K562 (cell line): ENCODE measurements at places on chromosomes 12 and 14.

DNA sequence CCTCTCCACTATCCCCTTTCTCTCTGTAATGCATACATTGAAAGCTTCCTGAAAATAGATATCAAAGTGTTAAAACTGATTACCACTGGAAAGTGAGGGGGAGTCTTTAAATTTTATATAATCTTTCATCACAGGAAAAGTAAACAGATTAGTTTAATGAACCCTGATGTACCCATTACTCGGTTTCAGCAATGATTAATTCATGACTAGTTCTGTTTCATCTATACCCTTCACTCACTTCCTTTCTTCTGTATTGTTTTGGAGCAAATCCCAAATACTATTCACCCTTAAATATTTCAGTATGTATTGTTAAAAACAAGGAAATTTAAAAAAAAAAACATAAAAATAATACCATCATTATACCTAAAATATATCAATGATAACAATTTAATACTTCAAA lies 67.3 kb upstream of the TMCC3 start:
- DNase-seq = no peak
- peaks cover 13% of the 10 kb centered on the region for H3K27me3 ChIP-seq
- H3K27ac ChIP-seq = no peak overlapping the region

DNA sequence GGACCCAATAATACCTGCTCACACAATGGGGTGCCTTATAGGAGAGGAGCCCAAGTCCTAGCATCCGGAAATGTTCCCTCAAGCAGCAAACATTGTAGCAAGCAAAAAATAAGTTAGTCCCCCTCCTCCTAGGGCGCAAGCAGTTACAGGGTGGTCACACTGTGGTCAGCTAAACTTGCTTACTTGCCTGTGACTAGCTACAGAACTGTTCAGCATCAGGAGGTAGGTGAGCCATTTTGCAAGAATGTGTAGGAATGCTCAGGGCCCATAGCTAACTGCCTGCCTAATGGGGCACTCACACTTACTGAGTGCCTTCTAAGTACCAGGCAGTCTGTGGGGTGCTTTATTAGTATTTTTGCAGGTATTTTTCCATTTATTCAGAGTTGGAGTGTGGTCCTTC lies 154.6 kb upstream of the GRIN2B start:
- no peaks in the 10 kb centered on the region for H3K36me3 ChIP-seq
- DNase-seq = no peak
- no peaks in the 10 kb centered on the region for H3K27me3 ChIP-seq
- H3K4me1 ChIP-seq = no peaks in the 10 kb centered on the region
- no peak overlapping the region for H3K27ac ChIP-seq

DNA sequence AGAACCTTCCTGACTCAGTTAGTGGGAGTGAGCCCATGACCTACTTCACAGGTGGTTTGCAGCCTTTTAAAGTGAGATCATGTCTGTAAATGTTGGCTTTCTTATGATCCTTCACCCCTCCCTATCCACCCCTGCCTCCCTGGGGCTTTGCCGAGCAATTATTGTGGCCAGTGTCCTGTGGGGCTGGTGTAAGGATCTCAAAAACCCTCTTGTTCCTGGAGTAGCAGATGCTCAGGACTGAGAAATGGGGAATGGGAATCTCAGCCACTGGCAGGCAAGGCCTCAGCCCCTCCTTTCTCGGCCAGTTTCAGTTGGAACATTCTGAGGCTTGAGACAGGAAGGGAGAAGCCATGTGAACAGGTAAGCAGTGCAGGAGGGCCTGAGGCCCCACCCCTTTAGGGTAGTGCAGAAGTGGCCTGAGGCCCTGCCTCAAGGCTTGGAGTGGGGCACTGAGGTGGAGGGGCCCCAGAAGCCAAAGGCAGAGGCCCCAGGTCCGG lies 53.8 kb downstream of the PLEKHG3 start:
- peaks cover 8% of the 10 kb centered on the region; the same call in 2 of the 3 replicates for H3K27me3 ChIP-seq
- no peak overlapping the region for H3K27ac ChIP-seq
- no peaks in the 10 kb centered on the region for H3K36me3 ChIP-seq
- DNase-seq = no peak
- H3K4me3 ChIP-seq = no peak overlapping the region

GRCh38 chr14:93951635-93952540 lies 24.5 kb downstream of the ASB2 start:
- no peak overlapping the region for H3K4me3 ChIP-seq
- H3K4me1 ChIP-seq = no peaks in the 10 kb centered on the region
- no peak for DNase-seq
- no peak overlapping the region for H3K27ac ChIP-seq
- H3K27me3 ChIP-seq = peaks cover 2% of the 10 kb centered on the region; the same call in 1 of the 3 replicates
- H3K36me3 ChIP-seq = no peaks in the 10 kb centered on the region

DNA sequence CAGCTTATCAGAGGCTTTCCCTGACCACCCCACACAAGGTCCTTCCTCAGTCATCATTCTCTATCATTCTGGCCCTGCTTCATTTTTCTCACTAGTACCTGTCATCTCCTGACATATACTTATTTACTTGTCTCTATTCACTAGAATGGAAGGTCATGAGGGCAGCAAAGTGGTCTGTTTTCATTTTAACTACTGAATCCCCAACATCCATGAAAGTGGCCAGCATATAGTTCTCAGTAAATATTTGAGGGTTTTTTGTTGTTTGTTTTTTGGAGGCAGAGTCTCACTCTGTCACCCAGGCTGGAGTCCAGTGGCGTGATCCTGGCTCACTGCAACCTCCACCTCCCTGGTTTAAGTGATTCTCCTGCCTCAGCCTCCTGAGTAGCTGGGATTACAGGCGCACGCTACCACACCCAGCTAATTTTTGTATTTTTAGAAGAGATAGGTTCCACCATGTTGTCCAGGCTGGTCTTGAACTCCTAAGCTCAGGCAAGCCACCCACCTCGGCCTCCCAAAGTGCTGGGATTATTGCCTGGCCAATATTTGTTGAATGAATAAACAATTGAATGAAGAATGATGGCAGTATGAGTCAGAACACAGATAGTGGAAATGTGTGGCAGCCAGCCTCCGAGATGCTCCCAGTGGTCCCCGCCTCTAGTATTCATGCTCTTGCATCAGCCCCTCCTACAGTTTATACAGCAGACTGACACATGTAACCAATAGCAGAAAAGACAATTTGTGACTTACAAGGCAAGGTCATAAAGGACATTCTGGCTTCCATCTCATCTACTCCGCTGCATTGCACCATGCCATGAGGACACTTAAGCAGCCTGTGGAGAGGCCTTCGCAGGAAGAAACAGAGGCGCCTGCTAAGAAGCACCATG lies 7.0 kb upstream of the ANO6 start:
- no peaks in the 10 kb centered on the region for H3K36me3 ChIP-seq
- peak; percentile 47 for DNase-seq
- H3K27ac ChIP-seq = no peak overlapping the region

DNA sequence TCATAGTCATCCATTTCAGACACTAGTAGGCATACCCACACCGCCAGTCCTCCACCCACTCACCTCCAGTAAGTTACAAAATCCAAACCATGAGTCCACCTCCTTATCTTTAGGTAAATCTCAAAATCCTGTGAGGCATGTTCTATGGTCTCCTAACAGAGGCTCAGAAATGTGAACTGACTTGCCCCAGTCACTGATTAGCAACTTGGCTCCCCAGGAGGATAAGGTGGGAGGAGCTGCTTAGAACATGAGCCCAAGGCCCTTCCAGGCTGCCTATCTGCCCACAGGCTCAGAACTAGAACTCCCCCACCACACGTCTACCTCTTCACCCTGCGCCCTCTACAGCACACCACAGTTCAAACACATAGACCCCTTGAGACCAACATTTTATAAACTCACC lies 19.9 kb downstream of the SETD3 start:
- H3K27me3 ChIP-seq = no peaks in the 10 kb centered on the region
- peaks cover 76% of the 10 kb centered on the region; the same call in 2 of the 3 replicates for H3K36me3 ChIP-seq
- H3K4me1 ChIP-seq = no peaks in the 10 kb centered on the region
- no peak overlapping the region for H3K4me3 ChIP-seq

DNA sequence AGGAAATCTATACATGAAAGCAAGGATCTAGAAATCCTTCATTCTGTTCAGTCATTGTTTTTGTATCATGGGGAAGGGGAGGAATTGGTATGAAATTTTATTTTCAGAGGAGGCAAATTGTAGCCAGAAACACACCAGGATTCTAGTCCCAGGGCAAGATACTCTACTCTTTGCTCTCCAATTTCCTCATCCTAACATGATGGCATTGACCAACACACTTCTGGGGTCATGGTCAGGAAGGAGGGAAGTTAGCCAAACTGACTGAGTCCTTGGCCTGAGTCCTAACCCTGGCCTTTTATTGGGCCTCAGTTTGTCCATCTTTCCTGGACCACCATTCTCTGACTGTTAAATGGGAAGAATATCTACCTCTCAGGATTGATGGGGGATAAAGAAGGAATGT lies 65.5 kb downstream of the BBS10 start:
- no peak for DNase-seq
- H3K4me1 ChIP-seq = no peaks in the 10 kb centered on the region
- no peak overlapping the region for H3K4me3 ChIP-seq
- no peaks in the 10 kb centered on the region for H3K27me3 ChIP-seq

DNA sequence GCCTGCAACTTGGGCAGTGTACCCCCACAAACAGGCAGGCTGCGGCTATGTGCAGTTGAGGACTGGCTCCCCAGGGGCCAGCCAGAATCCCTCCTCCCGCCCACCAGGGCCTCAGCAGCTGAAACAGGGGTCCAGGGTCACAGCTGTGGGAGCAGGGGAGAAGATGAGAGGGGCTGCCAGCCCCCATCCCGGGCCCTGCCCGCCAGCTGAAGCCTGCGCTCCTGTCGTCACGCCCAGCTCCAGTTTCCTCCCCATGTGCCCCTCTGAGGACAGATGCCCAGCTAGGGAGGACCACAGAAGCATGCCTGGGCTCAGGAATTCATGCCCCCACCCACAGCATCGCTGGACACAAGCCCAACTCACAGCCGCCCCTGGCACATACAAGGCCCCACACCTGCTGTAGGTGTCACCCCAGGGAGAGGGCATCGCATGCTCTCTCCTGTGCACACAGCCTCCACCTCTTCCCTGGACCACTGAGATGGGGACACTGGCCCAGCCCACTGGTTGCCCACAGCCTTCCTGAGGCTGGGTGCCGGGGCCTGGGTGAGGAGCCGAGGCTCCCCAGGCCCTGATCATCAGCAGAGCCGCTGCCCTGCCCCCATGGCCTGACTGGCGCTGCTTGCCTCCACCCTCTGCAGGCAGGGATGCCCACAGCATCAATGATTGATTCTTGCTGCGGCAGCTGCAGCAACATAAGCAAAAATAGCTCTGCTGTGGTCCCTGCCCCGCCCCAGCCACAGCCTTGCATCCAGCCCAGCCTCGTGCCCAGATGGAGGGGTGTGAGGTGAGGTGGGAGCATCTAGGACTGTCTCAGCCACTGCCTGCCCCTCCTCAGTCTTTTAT lies 3.7 kb upstream of the CLBA1 start:
- H3K36me3 ChIP-seq = no peaks in the 10 kb centered on the region
- H3K4me1 ChIP-seq = peaks cover 7% of the 10 kb centered on the region; the same call in 2 of the 3 replicates
- H3K27ac ChIP-seq = no peak overlapping the region

DNA sequence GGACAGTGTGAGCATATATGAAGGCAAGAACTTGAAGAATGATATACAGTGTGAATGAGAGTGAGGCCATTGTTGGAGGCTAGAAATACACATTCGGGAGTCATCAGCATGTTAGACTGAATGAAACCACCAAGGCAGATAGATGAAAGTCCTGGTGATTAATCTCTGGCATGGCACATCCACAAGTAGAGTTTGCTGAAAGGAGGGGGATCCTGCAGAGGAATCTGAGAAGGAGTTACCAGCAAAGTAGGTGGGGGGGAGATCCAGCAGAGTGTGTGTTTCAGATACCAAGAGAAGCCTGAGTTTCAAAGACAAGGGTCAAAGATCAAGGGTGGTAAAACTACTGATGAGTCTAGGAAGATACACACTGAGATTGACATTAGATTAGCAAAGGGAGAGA lies 426.7 kb upstream of the DCN start:
- no peaks in the 10 kb centered on the region for H3K27me3 ChIP-seq
- H3K27ac ChIP-seq = no peak overlapping the region
- peak; percentile 11 for DNase-seq
- no peak overlapping the region for H3K4me3 ChIP-seq

DNA sequence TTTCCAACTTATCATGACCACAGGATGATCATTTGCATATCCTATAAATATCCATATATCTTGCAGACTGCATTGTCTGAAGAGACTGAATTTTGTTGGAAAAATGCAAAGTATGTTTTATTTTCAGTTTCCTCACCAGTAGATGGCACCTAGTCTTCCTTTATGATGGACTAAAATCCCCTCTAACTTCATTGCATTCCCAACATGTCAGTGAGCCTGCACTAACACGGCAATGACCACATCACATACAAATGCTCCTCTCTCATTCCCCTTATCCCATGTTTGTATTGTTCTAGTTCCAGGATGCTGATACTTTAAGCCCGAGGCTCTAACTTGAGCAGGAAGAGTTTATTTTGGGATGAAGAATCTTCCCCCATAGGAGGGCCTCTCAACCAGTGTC lies 24.7 kb upstream of the MYBPC1 start:
- peaks cover 18% of the 10 kb centered on the region for H3K27me3 ChIP-seq
- DNase-seq = no peak
- H3K4me1 ChIP-seq = no peaks in the 10 kb centered on the region
- no peaks in the 10 kb centered on the region for H3K36me3 ChIP-seq
- no peak overlapping the region for H3K4me3 ChIP-seq
- no peak overlapping the region for H3K27ac ChIP-seq

DNA sequence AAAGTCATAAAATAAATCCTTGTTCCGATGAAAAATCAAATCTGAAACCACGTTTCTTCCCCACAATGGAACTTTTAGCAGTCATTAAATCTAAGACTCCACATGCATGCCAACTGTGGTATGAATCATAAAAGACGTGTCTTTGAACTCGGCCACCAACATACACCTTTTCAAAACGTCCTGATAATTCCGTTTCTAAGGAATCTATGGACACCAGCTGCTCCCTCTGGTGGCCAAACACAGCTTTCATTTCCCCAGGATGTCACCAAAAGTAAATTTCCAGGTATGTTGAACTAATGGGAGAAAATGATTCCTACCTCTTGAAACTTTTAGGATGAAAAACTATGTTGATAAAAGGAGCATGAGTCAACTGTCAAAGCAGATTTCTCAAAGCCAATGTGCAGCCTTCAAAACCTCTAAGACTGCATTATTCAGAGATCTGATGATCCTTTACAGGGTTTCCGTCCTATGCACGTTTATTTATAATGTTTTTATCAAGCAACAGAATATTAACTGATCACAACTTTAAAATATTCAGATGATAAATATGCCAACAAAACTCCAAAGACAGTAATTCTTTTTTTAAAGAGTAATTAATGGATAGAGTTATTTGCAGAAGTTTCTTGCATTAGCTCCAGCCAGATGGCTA lies 96.2 kb downstream of the CIT start:
- H3K27me3 ChIP-seq = no peaks in the 10 kb centered on the region
- DNase-seq = peak; percentile 44
- no peaks in the 10 kb centered on the region for H3K4me1 ChIP-seq
- no peak overlapping the region for H3K4me3 ChIP-seq

DNA sequence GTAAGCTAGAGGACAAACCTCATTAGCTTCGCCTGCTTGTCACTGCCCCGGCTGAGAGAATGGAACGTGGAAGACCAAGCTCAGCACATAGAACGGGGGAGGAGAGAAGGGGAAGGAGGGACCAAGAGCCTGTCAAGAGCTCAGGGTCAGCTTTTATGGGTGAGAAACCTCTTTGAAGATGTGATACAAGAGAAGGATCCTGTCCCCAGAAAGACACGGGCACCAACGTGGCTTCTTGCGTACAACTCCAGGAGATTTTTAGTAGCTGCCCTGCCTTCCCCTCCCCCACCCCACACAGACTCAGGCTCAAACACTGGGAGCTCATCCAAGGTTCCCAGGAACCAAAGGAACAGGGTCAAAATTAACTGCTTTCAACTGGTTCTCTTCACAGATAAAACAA lies 34.7 kb downstream of the APPL2 start:
- H3K4me1 ChIP-seq = no peaks in the 10 kb centered on the region
- no peaks in the 10 kb centered on the region; the same call in 2 of the 3 replicates for H3K36me3 ChIP-seq
- no peak overlapping the region for H3K27ac ChIP-seq
- no peak overlapping the region for H3K4me3 ChIP-seq
